ENCODE measurements at places on chromosomes 4 and X.

DNA sequence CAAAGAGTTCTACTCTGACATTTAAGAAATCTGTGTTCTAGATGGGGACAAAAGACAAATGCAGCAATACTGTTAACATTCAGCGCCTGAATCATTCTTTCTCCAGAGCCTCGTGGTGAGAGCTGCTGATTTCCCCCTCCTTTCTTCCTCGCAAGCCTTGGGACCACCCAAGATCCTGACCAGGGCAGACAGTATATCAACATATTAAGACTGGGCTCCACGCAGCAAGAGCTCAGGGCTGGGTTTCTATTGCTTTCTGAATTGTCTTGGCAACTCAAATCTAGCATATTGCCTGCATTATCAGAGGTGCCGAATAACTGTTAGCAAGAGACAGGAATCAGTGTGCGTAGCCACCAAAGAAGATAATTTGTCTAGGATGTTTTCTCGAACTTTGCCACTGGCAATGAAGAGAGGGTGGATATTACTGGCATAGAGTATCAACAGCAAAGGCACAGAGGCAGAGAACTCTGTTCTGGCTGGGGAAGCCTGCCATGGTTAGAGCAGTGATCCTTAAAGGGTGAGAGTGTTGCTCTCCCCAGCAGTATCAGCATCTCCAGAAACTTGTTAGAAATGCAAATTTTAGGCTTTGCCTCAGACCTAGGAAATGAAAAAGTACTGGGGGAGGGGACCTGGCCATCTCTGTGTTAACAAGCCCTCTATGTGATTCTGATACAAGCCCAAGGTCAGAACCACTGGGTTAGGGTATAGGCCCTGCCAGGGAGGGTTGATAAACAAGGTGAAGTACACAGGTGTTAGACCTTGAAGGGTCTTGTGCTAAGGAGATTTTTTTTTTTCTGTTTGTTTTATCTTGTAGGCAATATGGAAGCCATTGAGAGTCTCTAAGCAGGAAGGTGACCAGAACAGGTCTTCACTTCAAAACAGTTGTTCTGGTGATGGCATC, 46.2 kb upstream of the MID1IP1 start:
- peak; percentile 51 for DNase-seq

DNA sequence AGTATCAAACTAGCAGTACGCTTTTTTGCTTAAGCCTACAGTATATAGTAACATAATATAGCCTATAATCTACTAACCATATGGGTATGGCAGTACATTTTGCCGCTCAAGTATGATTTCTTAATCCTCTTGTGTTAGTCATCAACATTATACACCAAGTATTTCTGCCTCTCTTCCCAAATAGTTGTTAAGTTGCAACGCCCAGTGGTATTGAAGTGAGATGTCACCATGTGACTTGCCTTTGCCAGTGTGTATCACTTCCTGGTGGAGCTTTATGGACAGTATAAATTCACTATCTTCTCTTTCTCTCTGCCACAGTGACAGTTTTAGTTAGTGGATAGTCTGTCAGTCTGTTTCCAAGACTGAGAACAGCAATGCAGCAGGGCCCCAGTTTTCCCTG, 535.5 kb downstream of the PDHA2 start:
- DNase-seq: no peak

DNA sequence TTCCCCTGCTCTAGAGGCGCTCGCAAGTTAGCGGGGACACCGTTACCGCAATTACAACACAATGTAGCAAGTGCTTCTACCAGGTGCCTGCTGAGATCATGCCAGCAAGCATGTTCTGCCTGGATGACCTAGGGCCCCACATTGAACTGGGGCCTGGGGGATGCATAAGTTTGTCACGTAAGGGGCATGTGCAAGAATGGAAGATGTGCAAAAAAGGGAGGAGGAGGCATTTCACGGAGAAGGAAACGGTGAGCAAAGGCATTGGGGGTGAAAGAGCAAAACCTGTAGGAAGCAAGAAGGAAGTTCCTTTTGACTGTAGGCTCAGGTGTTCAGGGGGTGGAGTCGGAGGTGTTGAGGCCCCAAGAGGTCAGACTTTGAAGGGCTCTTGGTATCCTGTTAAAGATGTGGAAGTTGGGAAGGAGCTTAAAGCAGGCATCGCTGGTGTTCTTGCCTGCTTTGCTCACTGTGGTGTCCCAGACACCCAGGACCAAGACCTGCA, 602 bp upstream of the SCARB2 start:
- no peak for DNase-seq

DNA sequence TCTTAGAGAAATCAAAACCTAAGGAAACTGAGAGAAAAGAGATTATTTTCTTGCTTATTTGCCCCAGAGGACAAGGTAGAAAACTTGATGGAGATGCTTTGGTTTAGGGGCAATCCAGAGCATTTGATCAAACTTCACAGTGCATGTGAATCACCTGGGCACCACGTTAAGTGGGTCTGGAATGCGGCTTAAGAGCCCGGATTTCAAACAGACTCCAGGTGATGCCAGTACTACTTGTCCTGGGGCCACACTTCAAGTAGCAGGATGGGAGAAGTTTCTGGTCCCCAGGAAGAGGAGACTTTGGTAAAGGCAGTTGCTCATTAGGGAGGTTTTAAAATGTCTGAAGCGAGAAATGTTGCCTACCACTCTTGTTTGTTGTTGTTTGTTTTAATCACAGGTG, 51.8 kb downstream of the PHOX2B start:
- DNase-seq: no peak

GRCh38 chrX:1246816-1247215, 21.8 kb upstream of the CSF2RA start:
- peak; percentile 19 for DNase-seq

DNA sequence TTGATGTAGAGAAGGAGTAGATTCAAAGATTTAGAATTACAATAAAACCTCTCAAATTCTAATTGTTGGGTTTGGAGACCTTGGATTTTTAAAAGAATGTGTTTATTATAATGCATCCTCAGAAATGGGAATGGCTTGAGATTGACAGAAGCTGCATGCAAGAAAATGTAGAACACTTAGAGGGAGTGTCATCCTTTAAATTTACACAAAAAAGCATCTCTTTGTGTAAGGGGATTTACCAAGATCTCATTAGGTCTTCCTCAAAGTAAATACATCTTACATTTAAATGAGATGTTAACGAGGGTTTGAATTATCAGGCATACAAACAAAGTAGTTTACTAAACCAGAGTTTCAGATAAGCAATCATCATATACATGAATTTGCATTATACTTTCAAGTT, 615.0 kb downstream of the FAM133A start:
- DNase-seq: no peak

DNA sequence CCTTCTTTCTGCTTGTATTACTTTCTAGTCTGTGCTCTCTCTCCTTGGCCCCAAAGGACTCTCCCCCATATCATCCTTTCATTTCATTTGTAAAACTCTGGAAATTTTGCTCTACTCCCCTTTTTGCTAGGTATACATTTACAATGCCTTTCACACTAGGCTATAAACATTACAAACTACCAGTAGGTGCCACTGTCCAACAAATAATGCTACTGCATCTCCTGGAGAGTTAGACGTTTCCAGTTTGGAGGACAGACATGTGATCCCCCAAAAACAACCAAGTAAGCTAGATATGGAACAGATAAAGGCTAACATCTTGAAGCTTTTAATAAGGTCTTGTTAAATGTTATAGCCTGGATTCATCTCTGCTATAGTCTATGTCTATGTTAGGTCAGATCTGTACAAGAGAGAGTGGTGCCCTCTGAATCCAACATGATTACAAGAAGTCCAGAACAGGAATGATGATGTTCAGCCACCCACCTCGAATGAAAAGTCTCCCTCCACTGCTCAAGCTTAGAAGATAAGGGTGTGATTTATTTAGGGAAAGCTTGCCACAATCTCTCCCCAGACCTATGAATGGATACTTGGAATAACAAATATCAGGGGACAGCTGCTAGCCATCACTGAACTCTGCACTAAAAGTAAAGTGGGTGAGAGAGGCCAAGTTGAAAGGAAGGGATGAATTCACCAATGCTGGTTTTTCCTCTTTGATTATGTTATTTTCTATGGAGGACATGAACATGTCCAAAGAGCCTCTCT, 14.3 kb downstream of the CBR4 start:
- peak; percentile 15 for DNase-seq

GRCh38 chrX:55030271-55031205, at the start of gene ALAS2:
ALAS2 (minus strand) TSS chrX:55030977; CDS start chrX:55026000, 4,977 bp downstream.
- no peak for DNase-seq

DNA sequence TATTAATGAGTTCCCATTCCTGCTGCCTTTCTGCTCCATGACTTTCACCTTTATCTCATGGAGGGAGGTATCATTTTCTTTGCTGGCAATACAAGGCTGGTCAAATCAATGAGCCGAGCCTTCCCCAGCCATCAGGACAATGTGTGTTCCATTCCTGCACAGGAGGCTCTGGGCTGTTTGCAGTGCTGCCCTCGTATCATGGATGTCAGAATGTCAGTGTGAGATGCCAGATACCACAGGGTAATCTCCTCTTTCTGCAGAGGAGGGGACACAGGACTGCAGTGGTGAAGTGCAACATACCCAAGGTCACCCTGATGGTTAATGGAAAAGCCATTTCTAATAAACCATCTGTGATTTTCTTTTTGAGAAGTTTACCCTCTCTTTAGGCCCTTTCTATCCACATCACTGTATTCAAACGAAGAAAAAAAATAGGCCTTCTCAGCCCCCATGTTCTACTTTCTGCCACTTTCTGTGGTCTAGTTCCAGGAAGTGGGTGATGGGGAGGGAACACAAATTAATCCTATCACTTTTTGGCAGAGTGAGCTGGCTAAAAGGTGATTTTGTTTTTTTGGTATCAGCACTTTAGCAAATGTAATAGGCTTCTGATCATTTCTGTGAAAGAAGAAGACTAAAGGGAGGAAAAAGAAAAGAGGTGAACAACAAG, 490.2 kb upstream of the BOD1L1 start:
- DNase-seq: no peak

All from SK-N-DZ (cell line).